Aorta (tissue), 5 donors: ENCODE measurements at places on chromosomes 7 and 10.

- H3K4me1 ChIP-seq: no peaks in the 10 kb centered on the region
- H3K4me3 ChIP-seq: no peak overlapping the region
- no peaks in the 10 kb centered on the region for H3K36me3 ChIP-seq
- H3K27me3 ChIP-seq: no peaks in the 10 kb centered on the region
- no peak overlapping the region for H3K27ac ChIP-seq
Observed at GRCh38 chr7:31014826-31015225, 37.3 kb upstream of the ADCYAP1R1 start.

DNA sequence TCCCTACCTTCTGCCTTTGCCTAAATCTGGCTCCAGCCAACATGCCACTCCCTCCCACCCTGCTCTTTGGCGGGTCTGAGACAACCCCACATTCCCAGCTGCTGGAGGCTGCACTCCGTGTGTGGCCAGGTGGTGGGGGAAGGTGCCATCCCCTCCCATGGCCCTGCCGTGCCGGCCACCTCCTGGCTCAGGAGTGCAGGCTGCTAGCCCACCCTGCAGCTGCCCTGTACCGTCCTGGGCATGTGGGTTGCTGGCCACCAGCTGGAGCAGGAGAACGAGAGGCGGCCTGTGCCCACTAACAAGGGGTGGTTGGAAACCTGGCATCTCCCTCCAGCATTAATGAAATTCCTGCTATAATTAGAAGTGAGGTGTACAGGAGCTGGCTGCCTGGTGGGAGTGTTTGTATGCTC lies 97.6 kb downstream of the ZMIZ1 start:
- no peak overlapping the region for H3K4me3 ChIP-seq
- no peaks in the 10 kb centered on the region for H3K27me3 ChIP-seq
- no peaks in the 10 kb centered on the region for H3K4me1 ChIP-seq
- no peaks in the 10 kb centered on the region for H3K36me3 ChIP-seq
- no peak for DNase-seq
- no peak overlapping the region for H3K27ac ChIP-seq

- H3K4me3 ChIP-seq: no peak overlapping the region
- no peaks in the 10 kb centered on the region for H3K27me3 ChIP-seq
- no peaks in the 10 kb centered on the region for H3K4me1 ChIP-seq
- H3K27ac ChIP-seq: no peak overlapping the region
- DNase-seq: no peak
- H3K36me3 ChIP-seq: peaks cover 9% of the 10 kb centered on the region
Observed at GRCh38 chr10:92024700-92025099, 101.1 kb downstream of the BTAF1 start.

GRCh38 chr7:43490016-43490415 lies 92.9 kb upstream of the STK17A start:
- no peak overlapping the region for H3K4me3 ChIP-seq
- no peaks in the 10 kb centered on the region for H3K36me3 ChIP-seq
- H3K4me1 ChIP-seq: peaks cover 4% of the 10 kb centered on the region
- DNase-seq: no peak

DNA sequence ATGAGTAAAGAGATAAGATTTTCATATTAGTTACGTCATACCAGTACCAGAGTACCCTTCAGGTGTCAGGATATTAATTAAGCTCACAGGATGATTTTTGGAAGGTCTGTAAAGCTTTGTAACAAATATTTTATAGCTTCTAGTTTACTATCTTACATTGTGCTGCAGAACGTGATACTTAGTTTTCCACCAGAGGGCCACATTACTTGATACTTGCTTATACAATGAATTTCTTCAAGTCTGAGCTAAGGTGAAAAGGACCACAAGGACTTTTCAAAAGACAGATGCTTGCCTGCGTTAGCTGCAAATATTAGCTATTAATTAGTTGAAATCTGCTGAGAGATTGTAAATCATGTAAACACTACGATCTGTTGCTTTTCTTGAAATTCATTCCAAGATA lies 12.2 kb downstream of the FOXP2 start:
- no peak overlapping the region for H3K27ac ChIP-seq
- H3K36me3 ChIP-seq: no peaks in the 10 kb centered on the region
- H3K27me3 ChIP-seq: no peaks in the 10 kb centered on the region
- DNase-seq: no peak
- H3K4me1 ChIP-seq: no peaks in the 10 kb centered on the region

DNA sequence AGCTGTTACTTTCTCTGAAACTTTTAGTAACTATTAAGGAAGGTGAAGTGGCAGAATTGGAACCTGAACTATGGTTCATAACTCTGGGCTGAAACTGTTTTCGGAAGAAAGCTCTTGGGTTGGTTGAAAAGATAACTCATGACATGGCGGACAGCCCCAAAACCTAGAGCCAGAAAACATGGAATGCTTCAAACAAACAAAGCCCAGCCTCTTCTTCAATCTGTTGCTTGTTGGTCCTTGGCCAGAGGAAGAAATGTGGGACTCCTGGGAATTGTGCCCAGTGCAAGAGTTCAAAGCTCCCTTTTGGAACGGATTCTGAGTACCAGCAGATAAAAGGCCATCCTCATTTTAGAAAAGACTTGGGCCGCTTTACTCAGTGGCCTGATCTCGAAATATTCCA lies 52.9 kb upstream of the CACNB2 start:
- no peak overlapping the region for H3K27ac ChIP-seq
- H3K27me3 ChIP-seq: no peaks in the 10 kb centered on the region
- no peaks in the 10 kb centered on the region for H3K36me3 ChIP-seq
- H3K4me1 ChIP-seq: no peaks in the 10 kb centered on the region
- no peak overlapping the region for H3K4me3 ChIP-seq
- no peak for DNase-seq

DNA sequence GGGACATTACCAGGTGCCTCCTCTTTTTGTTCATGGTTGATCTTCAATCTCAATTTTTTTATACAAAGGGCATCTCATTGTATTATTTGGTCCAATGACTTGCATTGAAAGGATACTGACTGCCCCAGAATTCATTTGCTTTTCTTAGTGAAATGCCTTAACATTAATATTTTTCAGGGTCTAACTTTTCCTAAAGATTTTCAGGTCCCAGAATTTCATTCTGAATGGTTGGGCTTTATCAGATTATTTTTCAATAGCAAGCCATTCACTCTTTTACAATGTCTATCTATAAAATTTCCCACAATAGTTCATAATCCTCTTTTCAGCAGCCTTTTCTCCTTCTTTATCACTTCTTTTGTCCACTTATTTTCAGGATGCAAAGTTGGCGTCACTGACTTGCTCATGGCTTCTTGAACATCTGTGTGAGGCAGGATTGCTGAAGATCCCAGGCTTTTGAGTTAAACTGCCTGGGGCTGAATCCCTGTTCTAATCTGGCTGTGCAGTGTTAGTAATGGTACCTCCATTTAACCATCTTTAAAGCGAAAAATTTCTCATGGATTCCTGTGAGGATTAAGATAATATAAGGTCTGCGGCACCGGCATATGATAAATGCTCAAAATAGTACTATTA lies 131.7 kb upstream of the HDAC9 start:
- H3K36me3 ChIP-seq: no peaks in the 10 kb centered on the region
- DNase-seq: no peak
- no peak overlapping the region for H3K27ac ChIP-seq

GRCh38 chr7:38162036-38162435 lies 16.0 kb upstream of the STARD3NL start:
- no peak overlapping the region for H3K27ac ChIP-seq
- no peaks in the 10 kb centered on the region for H3K27me3 ChIP-seq
- H3K4me1 ChIP-seq: no peaks in the 10 kb centered on the region
- H3K36me3 ChIP-seq: no peaks in the 10 kb centered on the region

DNA sequence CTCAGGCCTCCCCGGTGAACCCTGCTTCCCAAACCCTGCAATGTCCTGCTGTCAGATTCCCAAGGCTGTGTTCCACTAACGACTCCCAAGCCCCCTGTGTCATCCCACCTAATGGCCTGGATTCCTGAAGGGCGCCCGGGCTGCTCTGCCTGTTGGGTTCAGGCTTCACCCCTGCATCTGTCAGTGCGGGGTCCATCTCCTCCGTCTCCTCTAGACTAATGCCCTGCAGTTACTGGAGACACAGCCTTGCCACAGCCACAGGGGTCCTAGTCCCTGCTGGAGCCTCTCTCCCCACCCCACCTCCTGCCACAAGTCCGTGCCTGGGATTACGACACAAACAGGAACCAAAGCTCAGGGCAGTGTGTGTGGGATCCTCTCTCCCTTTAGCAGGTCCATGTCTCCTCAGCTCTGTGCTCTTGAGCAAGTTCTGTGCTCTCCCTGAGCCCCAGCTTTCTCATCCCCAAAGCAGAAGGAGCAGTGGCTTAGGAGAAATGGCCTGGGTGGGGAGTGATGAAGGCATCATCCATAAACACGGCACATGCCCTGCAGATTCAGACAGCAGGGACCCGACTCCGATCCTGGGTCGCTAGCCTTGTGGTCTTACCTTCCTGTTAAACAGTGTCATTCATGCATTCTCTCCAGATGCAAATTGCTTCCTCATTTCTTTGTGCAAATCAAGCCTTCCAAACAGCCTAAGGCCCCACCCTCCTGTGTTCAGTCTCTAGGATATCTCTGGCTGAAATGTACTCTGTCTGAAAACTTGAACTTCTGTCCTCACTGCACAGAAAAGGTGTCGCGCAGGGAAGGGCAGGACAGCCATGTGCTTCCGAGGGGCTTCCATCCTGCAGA lies 8.2 kb upstream of the RBP3 start:
- H3K27me3 ChIP-seq: no peaks in the 10 kb centered on the region
- no peaks in the 10 kb centered on the region for H3K36me3 ChIP-seq
- no peak for DNase-seq
- H3K27ac ChIP-seq: no peak overlapping the region
- no peak overlapping the region for H3K4me3 ChIP-seq

- no peaks in the 10 kb centered on the region for H3K27me3 ChIP-seq
- peak overlapping the region; percentile 50 for H3K4me3 ChIP-seq
- H3K27ac ChIP-seq: no peak overlapping the region
- no peaks in the 10 kb centered on the region for H3K36me3 ChIP-seq
Observed at GRCh38 chr7:87935384-87935706, 1.3 kb downstream of the ADAM22 start.

DNA sequence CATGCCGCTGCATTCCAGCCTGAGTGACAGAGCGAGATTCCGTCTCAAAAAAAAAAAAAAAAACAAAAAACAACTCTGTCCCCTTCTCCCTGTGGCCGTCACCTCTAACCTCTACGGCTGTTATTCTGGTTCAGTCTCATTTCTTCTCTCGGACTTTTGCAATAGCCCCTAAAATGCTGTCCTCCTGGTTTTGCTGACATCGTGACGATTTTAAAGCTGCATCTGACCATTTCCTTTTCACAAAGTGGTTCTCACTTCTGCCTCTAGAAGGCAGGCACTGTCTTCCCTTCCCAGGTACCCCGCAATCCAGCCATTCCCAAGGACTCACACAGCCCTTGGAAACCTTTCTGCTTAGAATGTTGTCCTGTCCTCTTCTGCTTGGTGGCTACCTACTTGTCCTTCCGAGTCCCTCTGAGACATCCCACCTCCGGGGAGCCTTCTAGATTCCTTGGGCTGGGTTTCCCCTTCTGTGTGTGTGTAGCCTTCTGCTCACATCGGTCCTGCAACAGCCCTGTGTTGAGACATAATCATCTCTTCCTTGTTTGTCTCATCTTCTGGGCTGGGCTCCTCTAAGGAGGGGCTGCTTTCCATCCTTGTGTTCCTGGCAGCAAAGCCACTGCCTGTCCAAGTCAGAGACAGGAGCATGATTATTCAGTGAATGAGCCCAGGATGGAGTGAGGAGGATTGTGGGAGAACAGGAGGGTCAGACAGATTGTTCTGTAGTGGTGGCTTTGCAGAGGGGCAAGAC lies 83.1 kb downstream of the GRK5 start:
- H3K36me3 ChIP-seq: no peaks in the 10 kb centered on the region
- H3K4me3 ChIP-seq: no peak overlapping the region
- H3K27me3 ChIP-seq: no peaks in the 10 kb centered on the region
- H3K4me1 ChIP-seq: peaks cover 11% of the 10 kb centered on the region

DNA sequence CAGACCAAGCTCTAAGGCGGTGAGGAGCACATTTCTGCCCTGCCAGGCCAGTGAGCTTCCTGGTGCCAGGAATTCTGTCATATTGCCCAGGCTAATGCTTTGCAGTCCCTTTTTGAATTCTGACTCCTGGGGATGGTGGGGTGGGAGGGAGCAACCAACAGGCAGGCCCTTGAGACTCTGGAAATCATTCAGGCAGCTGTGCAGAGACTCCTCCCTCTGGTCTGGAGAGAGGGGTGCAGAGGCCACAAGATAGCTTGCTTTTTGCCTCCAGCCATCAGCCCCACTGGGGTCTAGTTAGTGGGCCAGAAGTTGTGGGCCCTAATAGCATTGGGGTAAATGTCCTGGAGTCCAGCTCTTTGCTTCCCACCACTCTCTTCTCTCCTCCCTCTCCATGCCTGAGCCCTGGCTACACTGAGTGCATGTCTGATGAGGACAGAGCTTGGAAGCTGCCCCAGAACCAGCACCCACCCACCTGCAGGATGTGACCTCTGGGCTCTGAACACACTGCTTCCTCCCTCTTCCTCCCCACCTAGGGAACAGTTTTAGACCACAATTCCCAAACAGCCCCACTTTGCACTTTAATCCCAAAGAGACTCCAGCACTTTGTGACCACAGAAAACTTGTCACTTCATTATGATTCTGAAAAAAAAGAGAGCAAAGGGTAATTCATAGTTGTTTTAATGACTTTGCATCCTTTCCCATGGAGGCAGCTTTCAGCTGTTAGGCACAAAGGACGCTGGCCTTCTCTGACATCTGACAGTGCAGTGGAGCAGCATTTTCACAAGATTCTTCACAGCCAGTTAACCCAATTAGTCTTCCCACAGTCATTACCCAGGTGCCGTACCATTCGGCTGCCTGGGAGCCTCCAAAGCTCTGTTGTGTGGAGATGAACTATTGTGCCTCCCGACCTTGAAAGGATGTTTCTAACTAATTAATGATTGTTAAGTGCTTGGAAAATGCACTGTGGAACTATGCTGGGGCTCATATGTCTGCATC lies 262.5 kb downstream of the TRIL start:
- H3K36me3 ChIP-seq: no peaks in the 10 kb centered on the region
- DNase-seq: no peak

DNA sequence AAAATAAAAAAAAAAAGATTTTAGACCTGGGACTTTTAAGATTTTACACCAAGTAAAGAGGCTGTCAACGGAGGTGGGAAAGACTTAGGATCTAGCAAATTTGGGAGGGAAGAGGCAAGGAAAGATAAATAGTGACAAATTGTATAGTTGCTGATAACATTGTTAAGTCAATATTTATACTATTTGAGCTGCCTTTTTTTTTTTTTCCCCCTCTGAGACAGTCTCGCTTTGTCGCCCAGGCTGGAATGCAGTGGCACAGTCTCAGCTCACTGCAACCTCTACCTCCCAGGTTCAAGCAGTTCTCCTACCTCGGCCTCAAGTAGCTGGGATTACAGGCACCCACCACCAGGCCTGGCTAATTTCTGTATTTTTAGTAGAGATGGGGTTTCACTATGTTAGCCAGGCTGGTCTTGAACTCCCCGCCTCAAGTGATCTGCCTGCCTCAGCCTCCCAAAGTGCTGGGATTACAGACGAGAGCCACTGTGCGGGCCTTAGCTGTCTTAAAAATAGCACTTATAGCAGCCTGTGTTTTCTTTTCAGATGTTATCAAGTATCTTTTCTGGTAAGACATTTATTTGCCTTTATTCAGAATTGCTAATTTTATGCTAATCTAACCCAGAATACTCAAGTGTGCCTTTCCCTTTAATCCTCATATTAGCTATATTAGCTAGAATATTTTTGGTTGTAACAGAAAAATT lies 94.5 kb downstream of the MMRN2 start:
- H3K4me1 ChIP-seq: peaks cover 7% of the 10 kb centered on the region
- H3K27me3 ChIP-seq: no peaks in the 10 kb centered on the region
- H3K27ac ChIP-seq: no peak overlapping the region
- no peaks in the 10 kb centered on the region for H3K36me3 ChIP-seq
- no peak overlapping the region for H3K4me3 ChIP-seq
- no peak for DNase-seq
